ENCODE measurements at places on chromosomes 2 and 18. TPM values are rescaled to one million over a fixed set of nuclear protein-coding genes. Genes with fewer than 3 reads are reported as not detected.

DNAJC5G gene
- not detected for polyA plus RNA-seq

MAP2 gene
- 2.1 TPM for polyA plus RNA-seq

PRKAG3 gene
- not detected for polyA plus RNA-seq

DNA sequence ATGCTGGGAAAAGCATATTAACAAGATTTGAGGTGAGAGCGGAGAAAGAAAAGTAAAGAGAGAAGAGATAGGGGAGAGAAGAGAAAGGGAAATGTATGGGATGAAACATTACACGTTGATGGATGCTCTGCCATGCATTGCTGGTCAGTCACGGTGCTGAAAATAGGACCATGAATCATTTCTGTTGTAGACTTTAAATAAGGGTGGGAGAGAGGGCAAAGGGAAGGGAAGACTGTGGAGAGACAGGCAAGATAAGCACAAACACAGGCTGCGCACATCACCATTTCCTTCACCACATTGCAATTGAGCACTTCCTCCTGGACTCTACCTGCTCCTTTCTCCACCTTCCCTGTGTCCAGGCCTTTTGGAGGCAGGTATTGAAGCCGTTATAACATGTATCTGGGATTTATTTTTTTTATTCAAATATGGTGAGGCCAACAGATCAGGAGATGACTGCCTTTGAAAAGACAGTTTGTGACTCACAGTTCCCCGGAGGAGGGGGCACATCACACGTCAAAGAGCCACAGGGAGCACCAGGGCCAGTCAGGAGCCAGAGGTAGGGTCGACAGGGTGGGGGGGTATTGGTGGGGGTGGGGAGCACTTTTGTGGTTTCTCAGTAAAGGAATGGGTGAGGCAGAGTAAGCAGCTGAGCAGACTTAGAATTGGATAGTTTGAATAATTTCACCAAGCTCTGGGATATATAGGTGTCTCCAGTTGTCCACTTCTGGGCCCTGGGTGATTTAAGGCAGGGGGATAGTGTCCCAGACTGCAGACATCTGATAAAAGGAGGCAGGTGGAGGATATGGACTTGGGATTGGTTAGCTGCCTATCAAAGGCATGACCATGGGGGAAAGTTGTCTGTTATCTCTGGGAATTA lies 372.8 kb upstream of the ST6GAL2 start:
- DNase-seq: no peak

- DNase-seq: no peak
Measured at GRCh38 chr2:18600255-18600613, 10.9 kb upstream of the NT5C1B start.

DNA sequence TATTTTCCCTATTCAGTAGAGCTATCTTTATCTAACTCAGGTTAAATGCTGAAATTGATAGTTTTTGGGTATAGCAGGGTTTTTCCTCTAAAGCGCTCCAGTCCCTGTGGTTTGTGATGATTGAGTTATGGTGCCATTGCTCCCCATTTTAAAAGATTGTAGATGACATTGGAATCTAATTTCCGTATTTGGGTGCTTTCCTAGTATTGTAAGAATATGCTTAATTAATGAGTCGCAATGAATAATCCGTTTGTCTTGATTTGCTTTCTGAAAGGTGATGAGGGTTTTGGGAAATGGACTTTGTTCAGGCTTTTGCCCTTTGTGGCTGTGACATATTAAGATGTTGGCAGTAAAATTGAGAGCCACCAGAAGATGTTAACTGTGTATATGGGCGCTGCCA lies 3.9 kb downstream of the RPS7 start:
- no peak for DNase-seq

Measured in stomach (tissue), 19 donors.